ENCODE measurements at places on chromosomes 16 and 17.

GRCh38 chr17:73644145-73645049, at the start of gene SDK2:
Gene SDK2, minus strand, starts transcription at chr17:73644445. Its CDS starts 357 bp downstream, at chr17:73644088.
- no peak for DNase-seq

GRCh38 chr17:83179811-83180210, 100.4 kb downstream of the METRNL start:
- DNase-seq: no peak

- DNase-seq: peak; percentile 56
These were observed at the start of gene ASPHD1 for GRCh38 chr16:29900102-29900887. Gene ASPHD1, plus strand, starts transcription at chr16:29900488. Its CDS starts 484 bp downstream, at chr16:29900972.

DNA sequence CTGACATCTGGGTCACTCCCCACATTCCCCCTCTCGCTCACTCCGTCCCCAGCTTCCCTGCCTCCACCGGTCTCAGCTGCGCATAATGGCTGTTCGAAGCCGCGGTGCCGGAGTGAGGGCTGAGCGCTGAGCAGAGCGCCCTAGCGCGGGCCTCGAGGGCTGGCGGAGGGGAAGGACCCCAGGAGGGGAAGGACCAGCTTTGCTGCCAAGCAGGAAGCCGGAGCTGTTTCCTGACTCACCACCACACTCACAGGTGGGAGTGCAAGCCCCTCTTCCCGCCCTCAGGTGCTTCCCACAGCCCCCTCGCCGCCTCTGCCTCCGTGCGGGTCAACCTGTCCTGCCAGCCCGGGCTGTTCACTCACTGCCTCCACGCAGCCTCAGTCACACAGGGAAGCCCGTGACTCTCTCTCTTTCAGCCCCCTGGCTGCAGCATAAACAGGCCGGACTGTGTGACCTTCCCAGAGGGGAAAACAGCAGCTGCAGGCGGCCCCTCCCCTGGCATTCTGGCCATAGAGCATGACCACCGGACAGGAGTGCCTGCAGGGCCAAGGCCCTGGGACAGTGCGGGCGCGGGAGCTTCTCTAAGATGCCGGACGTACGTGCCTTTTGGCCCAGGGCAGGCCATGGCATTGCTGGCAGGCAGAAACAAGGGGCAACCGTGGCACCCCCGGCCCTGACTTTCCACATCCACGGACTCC, 23.7 kb downstream of the SLC43A2 start:
- no peak for DNase-seq

DNA sequence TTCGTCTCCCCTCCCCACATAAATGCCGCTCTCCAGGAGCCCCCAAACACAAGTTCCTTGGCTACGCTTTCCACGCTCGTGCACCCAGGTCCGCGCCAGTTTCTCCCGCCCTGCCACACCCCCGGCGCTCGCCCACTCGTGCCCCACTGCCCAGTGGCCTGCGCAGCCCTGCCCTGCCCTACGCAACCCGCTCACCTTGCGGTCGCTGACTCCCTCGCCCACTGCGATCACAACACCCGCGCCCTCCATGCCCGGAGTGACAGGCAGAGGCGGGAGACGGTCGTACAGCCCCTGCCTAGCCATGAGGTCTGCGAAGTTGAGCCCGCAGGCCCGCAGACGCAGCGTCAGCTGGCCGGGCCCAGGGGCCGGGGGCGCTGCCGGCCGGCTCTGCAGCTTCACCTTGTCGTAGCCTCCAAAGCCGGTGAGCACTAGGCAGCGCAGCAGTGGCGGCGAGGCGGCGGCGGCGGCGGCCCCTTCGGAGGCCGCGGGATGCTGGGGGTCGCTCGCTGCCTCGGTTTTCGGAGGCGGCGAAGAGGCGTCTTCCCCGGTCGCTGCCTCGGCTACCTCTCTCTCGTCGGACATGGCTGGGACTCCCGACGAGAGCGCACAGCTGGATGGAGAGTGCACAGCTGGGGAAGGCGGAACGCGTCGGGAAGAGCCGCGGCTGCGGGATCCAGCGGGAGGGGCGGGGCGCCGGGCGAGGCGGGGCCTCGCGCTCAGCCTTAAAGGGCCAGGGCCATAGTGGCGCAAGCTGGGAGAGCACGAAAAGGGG, at the start of gene VAT1:
Gene VAT1, minus strand, starts transcription at position 645 of the 772 bp plus-strand sequence. Its CDS starts 63 bp downstream, at position 582.
- DNase-seq: peak; percentile 62

- DNase-seq: no peak
These were observed 26.8 kb downstream of the METTL16 start for GRCh38 chr17:2484876-2485275.

GRCh38 chr17:57508671-57509070, 236.4 kb downstream of the CCDC182 start:
- DNase-seq: no peak

DNA sequence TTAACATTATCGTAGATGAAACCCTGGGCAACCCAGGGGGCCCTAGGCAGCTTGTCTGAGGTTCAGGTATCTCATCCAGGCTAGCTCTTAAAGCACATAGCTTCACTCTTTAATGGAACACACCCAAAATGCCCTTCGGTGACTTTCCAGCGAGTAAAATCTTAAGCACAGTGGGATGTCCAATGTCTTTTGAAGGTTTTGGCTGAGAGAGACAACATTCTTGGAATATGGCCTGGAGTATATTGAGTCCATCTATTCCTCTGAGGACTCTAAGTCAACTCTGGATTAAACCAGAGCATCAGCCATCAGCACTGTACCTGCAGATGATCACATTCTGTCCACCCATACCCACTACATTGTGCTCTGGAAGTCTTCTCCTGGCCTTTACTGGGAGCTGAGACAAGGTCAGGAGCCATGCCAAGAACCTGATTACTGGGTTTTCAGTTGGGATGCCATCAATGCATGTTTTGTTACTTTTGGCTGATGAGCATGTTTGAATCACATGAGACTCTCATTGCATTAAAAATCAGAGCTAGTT, 63.4 kb upstream of the CDH11 start:
- no peak for DNase-seq

GRCh38 chr17:74239172-74239571, 25.8 kb downstream of the TTYH2 start:
- no peak for DNase-seq

DNA sequence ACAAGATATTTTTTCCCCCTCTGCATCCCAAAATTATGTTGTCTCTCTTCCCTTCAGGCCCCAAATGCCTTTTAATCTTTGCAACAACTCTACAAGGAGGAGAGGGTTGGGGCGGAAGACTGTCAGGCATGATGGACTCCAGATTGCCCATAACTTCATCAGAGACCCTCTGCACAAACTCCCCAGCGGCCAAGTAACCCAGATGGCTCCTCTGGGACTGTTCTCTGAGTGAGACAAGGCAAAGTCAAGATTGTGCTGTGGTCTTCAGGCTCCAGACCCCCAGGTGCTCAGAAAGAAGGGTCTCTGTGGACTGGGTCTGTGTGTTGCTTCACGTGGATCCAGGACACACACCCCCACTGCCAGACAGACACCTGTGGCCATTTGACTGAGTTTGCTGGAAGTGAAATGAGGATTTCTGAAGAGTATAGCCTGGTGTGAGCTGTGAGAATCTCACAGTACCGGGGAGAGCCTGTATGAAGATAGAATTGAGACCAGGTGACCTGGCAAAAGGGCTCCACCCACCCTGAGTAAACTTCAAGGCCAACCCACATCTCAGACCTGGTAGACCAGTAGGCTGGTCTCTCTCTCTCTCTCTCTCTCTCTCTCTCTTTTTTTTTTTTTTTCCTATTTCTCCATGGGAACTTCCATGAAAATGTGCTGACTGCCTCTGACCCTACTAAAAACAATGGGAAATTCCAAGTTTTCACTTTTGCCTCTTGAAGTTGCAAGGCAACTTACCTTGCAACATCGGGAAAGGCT, 354.1 kb downstream of the SOX9 start:
- DNase-seq: no peak

DNA sequence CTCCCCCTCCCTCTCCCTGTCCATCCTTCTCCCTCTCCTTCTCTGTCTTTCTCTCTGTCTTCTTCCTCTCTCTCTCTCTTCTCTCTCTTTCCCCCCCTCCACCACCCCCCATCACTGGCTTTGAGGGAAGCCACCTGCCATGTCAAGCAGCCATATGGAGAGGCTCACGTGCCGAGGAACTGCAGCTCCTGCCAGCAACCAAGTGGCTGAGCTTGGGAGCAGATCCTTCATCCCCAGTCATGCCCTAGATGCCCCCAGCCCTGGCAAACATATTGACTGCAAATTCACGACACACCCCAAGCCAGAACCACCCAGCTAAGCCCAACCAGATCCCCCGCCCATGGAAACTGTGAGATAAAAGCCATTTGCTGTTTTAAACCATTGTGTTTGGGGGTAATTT, 40.9 kb upstream of the RBFOX3 start:
- DNase-seq: no peak

GRCh38 chr16:50761267-50761666, 19.4 kb downstream of the CYLD start:
- no peak for DNase-seq

DNA sequence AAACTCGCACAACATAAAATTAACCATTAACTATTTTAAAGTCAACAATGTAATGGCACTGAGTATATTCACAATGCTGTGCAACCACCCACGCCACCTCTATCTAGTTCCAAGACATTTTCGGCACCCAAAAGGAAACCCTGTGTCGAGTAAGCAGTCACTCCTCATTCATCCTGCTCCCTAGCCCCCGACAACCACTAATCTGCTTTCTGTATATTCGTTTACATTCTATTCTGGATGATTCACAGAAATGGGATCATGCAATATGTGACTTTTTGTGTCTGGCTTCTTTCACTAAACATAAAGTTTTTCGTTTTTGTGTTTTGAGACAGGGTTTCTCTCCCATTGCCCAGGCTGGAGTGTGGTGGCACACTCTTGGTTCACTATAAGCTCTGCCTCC, 42.2 kb upstream of the HAPSTR1 start:
- DNase-seq: no peak

DNA sequence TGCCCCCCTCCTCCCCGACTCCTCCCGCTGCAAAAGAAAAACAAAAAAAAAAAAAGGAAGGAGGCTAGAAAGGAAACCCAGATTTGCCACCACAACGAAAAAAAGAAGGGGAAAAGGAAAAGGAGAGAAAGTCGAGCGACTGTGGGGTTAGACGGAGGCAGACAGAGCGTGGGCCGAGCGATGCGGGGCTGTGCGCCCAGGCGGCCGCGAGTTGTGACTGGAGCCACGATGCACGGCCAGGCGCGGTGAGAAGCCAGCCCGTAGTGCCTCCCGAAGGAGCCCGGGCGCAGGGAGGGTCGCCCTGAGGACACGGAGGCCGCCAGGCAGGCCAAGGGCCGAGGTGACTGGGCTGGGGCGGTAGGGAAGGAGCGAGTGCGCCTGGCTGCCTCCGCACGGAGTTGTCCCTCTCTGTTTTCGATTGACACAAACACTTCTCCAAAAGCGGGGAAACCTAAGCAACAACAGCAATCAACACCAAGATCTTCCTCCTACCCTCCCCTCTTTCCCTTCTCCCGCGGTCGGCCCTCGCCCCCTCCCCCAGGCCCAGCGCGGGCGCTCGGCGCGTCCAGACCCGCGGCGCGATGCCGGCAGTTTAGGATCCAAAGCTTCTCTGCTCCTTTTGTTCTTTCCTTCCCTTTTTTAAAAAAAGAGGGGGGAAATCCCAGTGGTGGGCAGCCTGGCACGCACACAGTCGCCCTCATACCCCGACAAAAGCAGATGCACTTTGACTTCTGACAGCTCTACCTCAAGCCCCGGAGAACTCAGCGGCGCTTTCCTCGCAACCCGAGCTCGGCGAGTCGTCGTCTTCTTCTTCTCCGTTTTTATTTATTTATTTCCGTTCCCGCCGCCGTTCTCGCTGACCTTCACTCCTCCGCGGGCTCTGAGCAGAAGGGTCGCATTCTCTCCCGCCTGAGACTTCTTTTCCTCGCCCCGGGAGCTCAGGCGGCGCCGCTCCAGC, at the start of gene LHX1:
Gene LHX1, plus strand, starts transcription at position 475 of the 958 bp plus-strand sequence. CDS start 723 bp downstream, outside the sequence.
- DNase-seq: no peak

DNA sequence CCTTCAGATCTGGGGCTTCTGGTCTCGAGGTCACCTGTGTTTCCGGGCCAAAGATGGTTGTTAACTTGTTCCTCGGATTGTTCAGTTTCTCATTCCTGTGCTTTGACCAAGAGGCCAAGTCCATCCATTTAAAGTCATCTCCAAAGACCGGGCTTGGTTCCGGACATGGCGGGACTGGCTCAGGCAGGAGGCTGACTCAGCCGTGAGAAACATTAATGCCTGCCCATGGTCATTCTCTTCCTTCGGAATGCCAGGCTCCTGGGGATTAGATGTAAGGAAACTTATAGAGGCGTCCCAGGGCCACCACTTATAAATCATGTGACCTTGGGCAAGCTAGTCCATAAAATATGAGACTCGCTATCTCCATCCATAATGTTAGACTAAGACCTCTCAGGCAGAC, 13.6 kb upstream of the NKD1 start:
- no peak for DNase-seq

GRCh38 chr16:73209190-73209589, 161.3 kb upstream of the ZFHX3 start:
- DNase-seq: no peak

- no peak for DNase-seq
These were observed 7.3 kb downstream of the KIF18B start for GRCh38 chr17:44940317-44940716.

- no peak for DNase-seq
These were observed 33.2 kb downstream of the COX4I1 start for GRCh38 chr16:85832570-85833218.

- no peak for DNase-seq
These were observed 87.1 kb downstream of the EMP2 start for GRCh38 chr16:10493276-10493675.

DNA sequence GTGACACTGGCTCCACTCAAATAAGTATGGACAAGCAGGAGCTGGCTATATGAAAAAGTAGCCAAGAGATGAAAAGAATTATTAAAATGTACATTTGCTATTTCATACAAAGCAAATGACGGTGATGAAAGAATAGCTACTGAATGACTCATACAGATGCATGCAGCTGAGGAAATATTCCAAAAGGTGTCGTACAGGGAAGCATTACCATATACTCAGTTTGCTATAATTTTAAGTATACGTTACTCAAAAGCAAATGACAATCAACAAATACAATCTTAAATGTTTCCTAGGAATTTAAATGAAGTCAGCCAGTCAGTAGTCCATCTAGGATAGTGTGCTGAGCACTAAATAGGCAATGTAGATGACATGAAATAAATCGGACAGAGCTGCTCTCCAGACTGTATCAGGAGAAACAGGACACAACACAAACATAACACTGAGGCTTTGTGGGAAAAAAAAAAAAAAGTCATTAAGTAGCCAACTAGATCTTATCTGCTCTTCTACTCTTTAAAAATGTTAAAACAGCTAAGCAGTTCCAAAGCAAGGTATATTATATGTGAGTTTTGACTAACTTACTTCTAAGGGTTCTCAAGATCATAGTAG, 65.0 kb downstream of the NCOR1 start:
- DNase-seq: no peak

DNA sequence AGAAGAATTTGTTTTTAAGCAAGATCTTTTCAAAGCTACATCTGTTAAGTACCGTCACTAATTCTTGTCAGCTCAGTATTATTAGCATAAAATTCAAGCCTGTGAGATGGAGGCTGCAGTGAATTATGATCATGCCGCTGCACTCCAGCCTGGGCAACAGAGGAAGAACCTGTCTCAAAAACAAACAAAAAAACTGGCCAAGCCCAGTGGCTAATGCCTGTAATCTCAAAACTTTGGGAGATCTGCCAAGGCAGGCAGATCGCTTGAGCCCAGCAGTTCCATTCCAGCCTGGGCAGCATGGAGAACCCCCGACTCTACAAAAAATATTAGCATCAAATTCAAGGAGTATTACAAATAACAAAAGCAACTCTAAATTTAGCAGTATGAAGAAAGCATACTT, 88.0 kb downstream of the STXBP4 start:
- DNase-seq: no peak

GRCh38 chr16:87551487-87551886, 50.8 kb upstream of the JPH3 start:
- no peak for DNase-seq

- DNase-seq: no peak
These were observed 4.9 kb upstream of the TMEM88 start for GRCh38 chr17:7849751-7850504.
